T-helper 2 cell treated with Interferon-gamma antibody and Interleukin-4, amounts not matched to agents 100 ng/mL and 5 ng/mL, for 36 hours (primary cell): ENCODE measurements at places on chromosomes 7 and 10. TPM values are rescaled to one million over a fixed set of nuclear protein-coding genes. Genes with fewer than 3 reads are reported as not detected.

SPDYE5 gene
- not detected in 2 replicates for total RNA-seq

PIP gene
- not detected in 2 replicates for total RNA-seq

INSIG1 gene
- 105 and 114 TPM in 2 replicates for total RNA-seq

LIPM gene
- not detected in 2 replicates for total RNA-seq

OR13A1 gene
- not detected in 2 replicates for total RNA-seq

CALHM1 gene
- total RNA-seq: 0.25 and 0.27 TPM in 2 replicates
